ENCODE measurements at places on chromosomes 1 and 21. TPM values are rescaled to one million over a fixed set of nuclear protein-coding genes. Genes with fewer than 3 reads are reported as not detected.

The NBPF10 gene
- 1.2 TPM for total RNA-seq

The SERPINC1 gene
- total RNA-seq = 3.7 TPM

The FLG gene
- total RNA-seq = not detected

The IL19 gene
- total RNA-seq = not detected

The KRTAP19-7 gene
- not detected for total RNA-seq

The FBXO2 gene
- total RNA-seq = 6.1 TPM

The CYP4B1 gene
- total RNA-seq = 243 TPM

The RRAGC gene
- 6.2 TPM for total RNA-seq

The PGLYRP3 gene
- total RNA-seq = not detected

The UMODL1 gene
- not detected for total RNA-seq

The EPS8L3 gene
- total RNA-seq = not detected

The TRAF3IP3 gene
- not detected for total RNA-seq

The C1orf167 gene
- total RNA-seq = not detected

The FAM72B gene
- not detected for total RNA-seq

The ITLN2 gene
- not detected for total RNA-seq

The TMEM81 gene
- not detected for total RNA-seq

The ZNF648 gene
- not detected for total RNA-seq

The WNT3A gene
- total RNA-seq = not detected

The PODN gene
- total RNA-seq = 245 TPM

All from ascending aorta (tissue), 2 donors.